ENCODE measurements at places on chromosomes 6 and 20.

- no peak for DNase-seq
Observed at GRCh38 chr6:30494291-30494861, 5.1 kb downstream of the HLA-E start.

DNA sequence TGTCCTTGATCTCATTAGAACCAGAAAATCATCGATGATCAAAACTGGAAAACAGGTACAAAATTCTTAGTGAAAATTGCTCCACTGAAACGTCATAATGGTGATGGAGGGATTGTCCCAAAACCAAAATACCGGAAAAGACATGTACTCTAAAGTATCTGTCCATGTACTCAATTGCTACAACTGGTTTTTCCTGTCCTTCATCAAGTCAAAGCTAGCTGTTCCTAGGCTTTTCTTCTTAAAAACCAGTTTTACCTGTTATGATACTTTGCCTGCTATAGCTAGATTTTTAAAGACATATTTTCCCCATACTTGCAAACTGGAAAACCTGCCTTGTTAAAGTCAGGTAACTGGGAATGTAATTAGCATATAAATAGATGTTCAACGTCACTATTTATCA, 50.5 kb upstream of the LRRC1 start:
- DNase-seq = no peak

DNA sequence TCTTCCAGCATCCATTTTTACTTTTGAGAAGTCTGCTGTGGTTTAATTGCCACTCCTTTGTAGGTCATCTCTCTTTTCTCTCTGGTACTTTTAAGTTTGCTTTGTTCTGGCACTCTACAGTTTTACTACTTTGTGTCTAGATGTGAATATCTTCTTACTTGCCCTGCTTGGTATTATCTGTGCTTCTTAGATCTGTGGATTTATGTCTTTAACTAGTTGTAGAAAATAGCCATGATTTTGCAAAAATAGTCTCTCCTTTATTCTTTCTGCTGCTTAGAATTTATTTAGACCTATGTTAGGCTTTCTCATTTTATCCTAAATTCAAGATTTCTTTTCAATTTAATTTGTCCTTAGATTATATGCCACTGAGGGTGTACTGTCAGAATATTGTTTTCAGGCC, 5.2 kb upstream of the MAK start:
- no peak for DNase-seq

- DNase-seq = no peak
Observed at GRCh38 chr20:40607927-40608326, 81.1 kb downstream of the MAFB start.

- DNase-seq = no peak
Observed at GRCh38 chr20:59616306-59616705, 12.0 kb downstream of the PHACTR3 start.

DNA sequence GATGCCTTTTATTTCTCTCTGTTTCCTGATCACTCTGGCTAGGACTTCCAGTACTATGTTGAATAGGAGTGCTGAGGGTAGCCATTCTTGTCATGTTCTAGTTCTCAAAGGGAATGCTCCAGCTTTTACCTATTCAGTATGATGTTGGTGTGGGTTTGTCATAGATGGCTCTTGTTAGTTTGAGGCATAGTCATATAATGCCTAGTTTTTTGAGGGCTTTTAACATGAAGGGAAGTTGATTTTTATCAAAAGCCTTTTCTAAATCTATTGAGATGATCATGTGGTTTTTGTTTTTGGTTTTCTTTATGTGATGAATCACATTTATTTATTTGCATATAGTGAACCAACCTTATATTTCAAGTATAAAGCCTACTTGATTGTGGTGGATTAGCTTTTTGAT, 55.6 kb downstream of the KLHL32 start:
- DNase-seq = no peak

DNA sequence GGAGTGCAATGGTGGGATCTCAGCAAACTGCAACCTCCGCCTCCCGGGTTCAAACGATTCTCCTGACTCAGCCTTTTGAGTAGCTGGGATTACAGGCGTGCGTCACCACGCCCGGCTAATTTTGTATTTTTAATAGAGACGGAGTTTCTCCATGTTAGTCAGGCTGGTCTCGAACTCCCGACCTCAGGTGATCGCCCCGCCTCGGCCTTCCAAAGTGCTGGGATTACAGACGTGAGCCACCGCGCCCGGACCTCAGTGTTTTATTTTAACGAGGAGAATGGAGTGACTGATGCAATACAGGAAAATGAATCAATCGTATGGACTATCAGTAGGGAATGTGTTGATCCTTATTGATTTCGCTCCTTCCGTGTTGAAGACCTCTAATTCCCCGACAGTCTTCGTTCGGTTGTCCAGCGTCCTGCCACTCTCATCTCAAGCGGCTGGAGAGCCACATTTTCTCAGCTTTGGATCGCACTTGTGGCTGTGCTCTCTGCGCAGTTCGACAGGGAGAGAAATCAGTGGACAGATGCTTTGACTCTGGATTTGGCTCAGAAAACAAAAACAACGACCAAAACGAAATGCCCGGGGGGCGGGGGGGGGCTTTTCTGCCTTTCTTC, 166.2 kb downstream of the TRIM27 start:
- no peak for DNase-seq

DNA sequence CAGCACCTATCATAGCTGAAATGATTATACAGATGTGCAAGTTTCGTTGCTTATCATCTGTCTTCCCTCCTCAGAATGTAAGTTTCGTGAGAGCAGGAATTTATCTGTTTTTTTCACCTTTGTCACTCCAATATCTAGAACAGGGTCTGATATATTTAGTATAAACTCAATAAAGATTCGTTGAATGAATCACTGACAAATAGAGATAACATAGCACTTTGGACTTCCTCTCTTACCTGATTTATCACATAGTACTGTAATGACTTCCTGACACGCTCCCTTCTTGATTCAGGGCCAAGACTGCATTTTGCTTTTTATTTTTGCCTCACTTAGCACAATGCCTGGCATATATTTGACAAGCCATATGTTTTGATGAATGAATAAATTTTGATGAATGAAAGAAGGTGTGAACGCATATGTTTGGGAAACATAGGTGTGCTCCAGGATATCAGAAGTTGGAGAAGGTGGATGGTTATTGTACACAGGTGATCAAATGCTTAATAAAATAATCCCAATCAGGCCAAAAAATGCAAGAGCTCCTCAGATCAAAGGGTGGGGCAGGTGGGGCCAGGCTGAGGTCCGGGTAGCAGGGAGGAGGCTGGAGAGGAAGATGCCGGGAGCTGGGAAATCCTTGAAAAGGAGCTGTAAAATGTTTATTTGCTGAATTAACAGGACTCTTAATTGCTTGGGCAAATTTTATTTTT, 33.0 kb downstream of the PIM1 start:
- no peak for DNase-seq

DNA sequence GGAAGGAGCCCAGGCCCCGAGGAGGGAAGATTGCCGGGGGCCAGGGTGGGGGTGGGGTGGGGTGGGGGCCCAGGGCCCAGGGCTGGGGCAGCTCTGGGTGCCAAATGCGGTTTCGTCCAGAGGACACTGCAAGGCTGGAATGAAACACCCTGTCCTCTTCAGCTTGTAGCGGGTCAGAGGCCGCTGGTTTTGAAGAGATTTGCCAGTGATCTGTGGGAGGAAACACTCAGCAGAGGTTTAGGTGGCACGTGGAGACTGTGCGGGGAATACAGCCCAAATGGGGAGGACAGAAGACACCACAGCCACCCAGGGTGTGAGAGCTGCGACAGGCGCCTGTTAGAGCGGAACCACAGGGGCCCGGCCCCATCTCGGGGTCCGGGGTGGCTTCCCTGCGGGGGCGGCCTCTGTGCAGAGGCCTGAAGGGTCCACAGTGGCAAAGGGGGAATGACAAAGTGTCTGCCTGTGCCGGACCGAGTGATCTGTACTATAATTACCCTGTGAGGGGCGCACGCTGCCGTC, 29.2 kb downstream of the FRMD1 start:
- no peak for DNase-seq

DNA sequence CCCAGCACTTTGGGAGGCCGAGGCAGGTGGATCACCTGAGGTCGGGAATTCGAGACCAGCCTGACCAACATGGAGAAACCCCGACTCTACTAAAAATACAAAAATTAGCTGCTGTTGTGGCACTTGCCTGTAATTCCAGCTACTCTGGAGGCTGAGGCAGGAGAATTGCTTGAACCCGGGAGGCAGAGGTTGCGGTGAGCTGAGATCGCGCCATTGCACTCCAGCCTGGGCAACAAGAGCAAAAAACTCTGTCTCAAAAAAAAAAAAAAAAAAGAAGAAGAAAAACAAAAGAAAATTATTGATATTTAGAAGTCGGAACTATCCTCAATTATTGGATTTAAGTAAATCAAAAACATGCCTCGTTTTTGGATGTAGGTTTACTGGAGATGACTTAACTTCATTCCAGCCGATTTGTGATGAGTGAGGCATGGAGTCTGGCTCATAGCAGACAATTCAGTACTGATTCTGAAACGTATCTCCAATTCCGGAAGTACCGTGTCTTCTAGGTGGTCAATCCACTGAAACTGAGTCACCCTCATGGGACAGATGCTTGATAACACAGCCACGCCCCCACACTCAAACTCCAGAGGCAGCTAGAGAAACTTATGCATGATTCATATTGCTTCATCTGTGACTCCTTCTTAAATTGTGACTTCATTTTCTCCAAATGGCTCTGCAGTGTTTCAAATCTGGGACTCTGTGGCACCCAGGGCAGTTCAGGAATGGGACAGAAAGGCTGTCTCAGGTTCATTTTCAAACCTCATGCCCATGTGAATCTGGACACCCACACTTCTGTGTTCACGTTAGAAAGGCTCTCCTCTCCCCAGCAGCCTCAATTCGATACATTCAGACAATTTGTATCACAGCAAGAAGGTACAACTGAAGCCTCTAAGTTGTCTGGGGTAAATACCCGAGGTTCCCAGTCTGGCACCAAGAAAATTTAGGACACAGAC, 110.4 kb upstream of the ARMC2 start:
- no peak for DNase-seq

DNA sequence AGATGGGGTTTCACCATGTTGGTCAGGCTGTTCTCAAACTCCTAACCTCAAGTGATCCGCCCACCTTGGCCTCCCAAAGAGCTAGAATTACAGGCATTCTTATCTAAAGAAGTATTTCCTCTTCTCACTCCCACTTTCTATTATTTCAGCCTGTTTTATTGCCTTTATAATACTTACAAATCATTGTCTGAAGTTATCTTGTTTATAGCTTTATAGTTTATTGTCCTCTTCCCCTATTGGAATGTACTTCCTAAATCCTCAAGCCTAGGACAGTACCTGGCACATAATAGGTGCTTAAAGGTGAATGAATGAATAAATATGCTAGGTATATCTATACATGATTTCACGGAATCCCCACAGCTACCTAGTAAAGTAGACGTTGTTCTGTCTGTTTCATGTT, 37.8 kb upstream of the RNF182 start:
- DNase-seq = no peak

GRCh38 chr6:83226517-83226916, 33.4 kb downstream of the RWDD2A start:
- no peak for DNase-seq

- no peak for DNase-seq
Observed at GRCh38 chr6:46452312-46452917, 38.8 kb downstream of the RCAN2 start.
